ENCODE measurements at places on chromosomes 1 and 21.

DNA sequence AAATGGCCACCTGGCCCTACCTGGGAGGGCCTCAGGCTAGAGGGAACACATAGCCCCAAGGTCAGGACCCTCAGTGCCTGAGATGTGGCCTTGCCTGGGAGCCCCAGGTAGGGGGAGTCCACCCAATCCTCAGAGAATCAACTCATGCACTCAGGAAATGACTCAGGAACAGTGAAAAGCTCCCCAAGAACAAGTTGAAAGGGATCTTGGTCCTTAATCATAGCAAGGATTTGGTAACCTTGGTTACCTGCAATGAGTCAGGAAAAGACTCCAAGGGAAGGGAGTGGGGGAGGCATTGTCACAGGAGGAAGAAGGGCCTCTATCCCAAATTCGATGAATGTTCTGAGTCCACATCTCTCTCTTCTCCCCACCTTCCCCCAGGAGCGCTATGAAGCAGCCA is 17.0 kb downstream of the MAP7D1 start:
- no peak for DNase-seq

- DNase-seq: no peak
These were observed 112.5 kb upstream of the ERG start for GRCh38 chr21:38610623-38611251.

DNA sequence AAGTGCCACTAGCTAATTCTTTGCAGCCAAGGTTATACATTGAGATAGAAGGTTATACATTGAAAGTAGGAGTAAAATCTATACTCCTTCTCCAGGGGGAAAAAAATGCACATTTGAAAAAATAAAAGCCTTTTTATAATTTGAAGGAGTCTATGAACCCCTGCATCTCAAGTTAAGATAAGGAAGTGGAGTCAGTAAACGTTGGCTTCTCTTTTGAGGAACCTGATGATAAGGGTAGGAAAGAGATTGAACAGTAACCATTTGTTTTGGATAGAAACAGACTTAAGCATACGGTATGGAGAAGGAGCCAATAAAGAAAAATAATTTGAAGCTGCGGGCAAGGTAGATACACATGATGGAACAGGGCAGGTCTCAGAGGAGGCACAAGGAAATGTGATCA is 64.1 kb downstream of the RPAP2 start:
- DNase-seq: no peak

GRCh38 chr1:201282931-201283829 is at the start of gene PKP1:
TSS of gene PKP1 (plus strand) at chr1:201283506. CDS start at chr1:201283703, 197 bp downstream.
- no peak for DNase-seq

DNA sequence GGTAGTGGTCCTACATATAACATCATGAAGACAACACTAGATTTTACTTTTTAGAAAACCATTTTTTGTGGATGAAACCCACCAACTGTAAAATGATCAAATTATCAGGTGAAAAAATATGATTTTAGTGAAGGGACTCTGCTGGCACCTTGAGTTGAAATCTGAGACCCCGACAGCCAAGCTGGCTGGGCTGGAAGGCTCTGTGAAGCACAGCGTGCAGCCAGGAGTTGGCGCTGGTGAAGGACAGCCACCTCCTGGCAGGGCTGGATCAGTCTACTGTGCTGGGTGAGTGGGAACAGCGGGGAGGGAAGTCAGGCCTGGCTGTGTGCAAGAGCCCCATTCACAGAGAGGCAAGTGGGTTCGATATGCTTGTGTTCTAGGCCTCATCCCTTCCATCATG is 47.9 kb downstream of the DDAH1 start:
- no peak for DNase-seq

DNA sequence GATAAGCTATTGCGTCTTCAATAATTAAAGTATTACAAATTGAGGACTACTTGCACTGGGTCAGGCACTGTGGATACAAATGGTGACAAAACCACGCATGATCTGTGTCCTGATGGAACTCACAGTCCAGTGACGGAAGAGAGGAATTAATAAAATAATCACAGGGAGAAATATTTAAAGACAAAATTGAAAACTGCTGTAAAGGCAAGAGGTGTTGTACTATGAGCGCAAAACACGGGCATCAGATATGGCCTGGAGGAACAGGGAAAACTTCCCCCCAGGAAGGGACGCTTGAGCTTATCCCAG is 16.6 kb upstream of the SLAMF6 start:
- DNase-seq: no peak

DNA sequence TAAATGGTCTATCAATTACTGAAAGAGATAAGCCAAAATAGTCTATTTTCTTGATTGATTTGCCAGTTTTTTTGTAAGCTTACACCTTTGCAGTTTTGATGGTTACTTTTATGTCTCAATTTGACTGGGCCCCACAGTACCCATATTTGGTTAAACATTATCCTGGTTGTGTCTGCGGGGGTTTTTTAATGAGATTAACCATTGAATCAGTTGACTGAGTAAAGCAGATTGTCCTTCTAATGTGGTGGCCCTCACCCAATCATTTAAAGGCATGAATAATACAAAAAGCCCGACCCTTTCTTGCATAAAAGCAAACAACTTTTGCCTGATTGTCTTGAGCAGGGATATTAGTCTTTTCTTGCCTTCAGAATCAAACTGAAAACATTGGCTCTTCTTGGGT is 650.0 kb upstream of the RGS18 start:
- DNase-seq: no peak

DNA sequence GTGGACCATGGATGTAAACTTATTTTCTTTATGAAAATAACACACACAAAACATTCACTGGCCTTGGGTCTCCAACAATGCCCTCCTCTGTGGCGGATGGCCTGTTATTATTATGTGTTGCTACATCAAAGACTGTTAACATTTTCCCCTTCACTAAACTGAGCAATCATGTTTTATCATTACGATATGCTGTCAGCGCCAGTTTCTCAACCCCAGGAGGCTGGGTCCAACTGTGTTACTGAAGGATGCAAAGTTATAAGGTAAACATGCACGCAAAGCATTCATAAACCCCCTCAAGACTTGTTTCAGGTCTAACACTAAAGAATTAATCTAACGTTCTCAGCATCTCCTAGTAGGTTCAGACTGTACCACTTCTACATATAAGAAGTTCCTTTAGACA is 6.0 kb upstream of the DUSP10 start:
- DNase-seq: no peak

- DNase-seq: no peak
These were observed 258.1 kb downstream of the HHAT start for GRCh38 chr1:210586771-210587170.

- no peak for DNase-seq
These were observed 11.0 kb downstream of the AHCYL1 start for GRCh38 chr1:109995536-109995935.
